ENCODE measurements at places on chromosomes 13 and 19. TPM values are rescaled to one million over a fixed set of nuclear protein-coding genes. Genes with fewer than 3 reads are reported as not detected.

GRCh38 chr19:4415352-4415751, 12.9 kb downstream of the CHAF1A start:
- DNase-seq = no peak
- H3K4me1 ChIP-seq = peaks cover 4% of the 10 kb centered on the region
- no peak overlapping the region for H3K4me3 ChIP-seq

DNA sequence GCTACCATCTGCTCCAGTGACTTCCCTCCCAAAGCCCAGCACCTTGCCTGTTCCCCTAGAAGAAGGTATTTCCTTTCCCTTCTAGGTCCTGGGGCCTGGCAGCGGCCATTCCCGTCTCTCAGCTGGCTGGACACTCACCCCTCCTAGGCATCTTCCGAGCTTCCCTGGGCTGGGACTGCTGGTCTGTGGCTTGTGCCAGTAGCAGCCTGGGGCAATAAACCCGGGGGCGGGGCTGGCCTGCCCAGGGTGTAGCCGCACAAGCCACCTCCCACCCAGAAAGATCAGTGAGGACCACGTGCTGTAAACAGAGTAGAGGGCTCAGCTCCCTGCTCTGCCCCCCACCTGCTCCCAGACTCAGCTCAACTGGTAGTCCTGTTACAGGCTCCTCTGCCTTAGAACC, 15.0 kb downstream of the LIPE start:
- H3K36me3 ChIP-seq = peaks cover 18% of the 10 kb centered on the region
- no peak overlapping the region for H3K27ac ChIP-seq
- no peak overlapping the region for H3K4me3 ChIP-seq
- H3K27me3 ChIP-seq = no peaks in the 10 kb centered on the region

- DNase-seq = no peak
- H3K36me3 ChIP-seq = no peaks in the 10 kb centered on the region
- H3K4me1 ChIP-seq = peaks cover 34% of the 10 kb centered on the region
- no peak overlapping the region for H3K4me3 ChIP-seq
These were observed 8.2 kb downstream of the CADM4 start for GRCh38 chr19:43631491-43631890.

GRCh38 chr13:27201661-27202060, 30.1 kb upstream of the USP12 start:
- H3K27me3 ChIP-seq = no peaks in the 10 kb centered on the region
- no peak overlapping the region for H3K4me3 ChIP-seq

SLC25A41 gene
- not detected for total RNA-seq

- no peak for DNase-seq
- H3K4me1 ChIP-seq = peaks cover 17% of the 10 kb centered on the region
- H3K4me3 ChIP-seq = no peak overlapping the region
- no peaks in the 10 kb centered on the region for H3K27me3 ChIP-seq
These were observed 34.9 kb downstream of the DNAJC15 start for GRCh38 chr13:43058318-43058674.

CERS4 gene
- 63.6 TPM for total RNA-seq

MBD3L3 gene
- total RNA-seq = not detected

DNA sequence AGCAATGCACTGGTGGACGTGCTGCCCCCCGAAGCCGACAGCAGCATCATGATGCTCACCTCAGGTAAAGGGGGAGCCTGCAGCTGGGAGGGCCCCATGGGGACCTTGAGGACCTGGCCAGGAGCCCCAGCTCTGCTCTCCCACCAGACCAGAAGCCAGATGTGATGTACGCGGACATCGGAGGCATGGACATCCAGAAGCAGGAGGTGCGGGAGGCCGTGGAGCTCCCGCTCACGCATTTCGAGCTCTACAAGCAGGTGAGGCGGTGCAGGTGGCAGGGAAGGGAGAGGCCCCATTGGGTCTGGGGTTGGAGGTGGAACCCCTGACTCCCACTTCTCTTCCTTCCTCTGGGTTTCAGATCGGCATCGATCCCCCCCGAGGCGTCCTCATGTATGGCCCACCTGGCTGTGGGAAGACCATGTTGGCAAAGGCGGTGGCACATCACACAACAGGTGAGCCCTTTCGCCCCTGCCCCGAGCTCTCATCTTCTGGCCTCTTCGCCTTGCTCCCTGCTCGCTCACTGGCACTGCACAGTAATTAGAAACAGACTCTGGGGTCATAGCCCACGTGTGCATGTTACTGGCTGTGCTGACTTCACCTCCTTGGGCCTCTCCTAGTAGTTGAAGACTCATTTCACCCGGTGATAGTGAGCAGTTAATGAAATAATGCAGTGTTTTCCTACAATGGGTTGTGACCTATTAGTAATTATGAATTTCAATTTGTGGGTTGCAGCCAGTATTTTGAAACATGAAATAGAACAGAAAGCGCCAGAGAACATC, 3.6 kb downstream of the PSMC4 start:
- H3K4me3 ChIP-seq = no peak overlapping the region
- DNase-seq = no peak
- no peak overlapping the region for H3K27ac ChIP-seq
- H3K36me3 ChIP-seq = peaks cover 2% of the 10 kb centered on the region
- H3K4me1 ChIP-seq = peaks cover 31% of the 10 kb centered on the region
- no peaks in the 10 kb centered on the region for H3K27me3 ChIP-seq

APOC4 gene
- total RNA-seq = not detected

DNA sequence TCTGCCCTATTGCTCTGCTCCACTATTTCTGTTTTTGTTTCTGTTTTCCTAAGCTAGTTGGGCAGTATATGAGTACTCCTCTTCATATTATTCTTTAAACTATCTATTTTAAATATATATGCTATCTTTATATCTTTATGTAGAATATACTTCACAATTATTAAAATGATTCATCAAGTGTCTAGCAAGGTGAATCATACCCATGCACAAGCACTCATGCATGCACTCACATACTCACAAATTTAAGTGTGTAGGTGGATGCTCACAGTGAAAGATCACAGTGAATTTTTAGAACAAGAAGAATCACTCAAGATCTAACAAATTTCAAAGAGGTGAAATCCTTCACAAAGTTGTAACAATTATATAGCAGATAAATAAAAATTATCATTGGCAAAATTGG, 435.6 kb upstream of the SLITRK5 start:
- H3K4me1 ChIP-seq = no peaks in the 10 kb centered on the region
- no peak for DNase-seq
- no peak overlapping the region for H3K4me3 ChIP-seq
- no peaks in the 10 kb centered on the region for H3K27me3 ChIP-seq

DNA sequence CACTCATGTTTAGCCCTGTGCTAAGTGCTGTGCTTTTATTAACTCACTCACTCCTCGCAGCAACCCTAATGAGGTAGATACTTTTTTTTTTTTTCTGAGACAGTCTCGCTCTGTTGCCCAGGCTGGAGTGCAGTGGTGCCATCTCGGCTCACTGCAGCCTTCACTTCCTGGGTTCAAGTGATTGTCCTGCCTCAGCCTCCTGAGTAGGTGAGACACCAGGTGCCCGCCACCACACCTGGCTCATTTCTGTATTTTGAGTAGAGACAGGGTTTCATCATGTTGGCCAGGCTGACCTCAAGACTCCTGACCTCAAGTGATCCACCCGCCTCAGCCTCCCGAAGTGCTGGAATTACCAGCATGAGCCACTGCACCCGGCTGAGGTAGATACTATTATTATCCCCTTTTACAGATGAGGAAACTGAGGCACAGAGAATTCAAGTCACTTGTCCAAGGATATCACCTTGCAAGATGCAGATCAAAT, 2.5 kb downstream of the ITPKC start:
- peak overlapping the region; percentile 94 for H3K27ac ChIP-seq
- H3K27me3 ChIP-seq = no peaks in the 10 kb centered on the region
- peak overlapping the region; percentile 73 for H3K4me3 ChIP-seq
- H3K36me3 ChIP-seq = no peaks in the 10 kb centered on the region
- H3K4me1 ChIP-seq = peaks cover 41% of the 10 kb centered on the region

GRCh38 chr13:32881777-32882145, 134.5 kb upstream of the KL start:
- H3K27me3 ChIP-seq = no peaks in the 10 kb centered on the region
- no peak for DNase-seq
- no peaks in the 10 kb centered on the region for H3K36me3 ChIP-seq
- H3K4me3 ChIP-seq = no peak overlapping the region
- no peak overlapping the region for H3K27ac ChIP-seq

GDF15 gene
- total RNA-seq = 8.7 TPM

GRIN2D gene
- 0.59 TPM for total RNA-seq

DNA sequence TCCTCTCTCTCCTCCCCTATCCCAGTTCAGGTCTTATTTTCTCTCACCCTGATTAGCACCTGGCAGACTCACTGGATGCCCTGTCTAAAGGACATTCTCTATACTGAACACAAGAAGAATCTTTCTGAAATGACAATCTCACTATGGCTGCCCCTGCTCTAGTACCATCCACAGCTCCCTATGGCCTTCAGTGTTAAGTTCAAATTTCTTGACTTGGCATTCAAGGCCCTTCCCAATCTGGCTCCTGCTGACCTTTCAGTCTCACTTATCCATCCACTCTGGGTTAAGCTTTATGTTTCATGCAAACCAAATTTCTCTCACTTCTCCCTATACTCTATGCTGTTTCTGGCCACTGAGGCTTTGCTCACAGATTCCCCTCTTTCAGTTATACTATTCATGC, 34.2 kb downstream of the MBD3L1 start:
- no peak overlapping the region for H3K27ac ChIP-seq
- no peaks in the 10 kb centered on the region for H3K36me3 ChIP-seq
- no peak for DNase-seq
- no peak overlapping the region for H3K4me3 ChIP-seq

DNA sequence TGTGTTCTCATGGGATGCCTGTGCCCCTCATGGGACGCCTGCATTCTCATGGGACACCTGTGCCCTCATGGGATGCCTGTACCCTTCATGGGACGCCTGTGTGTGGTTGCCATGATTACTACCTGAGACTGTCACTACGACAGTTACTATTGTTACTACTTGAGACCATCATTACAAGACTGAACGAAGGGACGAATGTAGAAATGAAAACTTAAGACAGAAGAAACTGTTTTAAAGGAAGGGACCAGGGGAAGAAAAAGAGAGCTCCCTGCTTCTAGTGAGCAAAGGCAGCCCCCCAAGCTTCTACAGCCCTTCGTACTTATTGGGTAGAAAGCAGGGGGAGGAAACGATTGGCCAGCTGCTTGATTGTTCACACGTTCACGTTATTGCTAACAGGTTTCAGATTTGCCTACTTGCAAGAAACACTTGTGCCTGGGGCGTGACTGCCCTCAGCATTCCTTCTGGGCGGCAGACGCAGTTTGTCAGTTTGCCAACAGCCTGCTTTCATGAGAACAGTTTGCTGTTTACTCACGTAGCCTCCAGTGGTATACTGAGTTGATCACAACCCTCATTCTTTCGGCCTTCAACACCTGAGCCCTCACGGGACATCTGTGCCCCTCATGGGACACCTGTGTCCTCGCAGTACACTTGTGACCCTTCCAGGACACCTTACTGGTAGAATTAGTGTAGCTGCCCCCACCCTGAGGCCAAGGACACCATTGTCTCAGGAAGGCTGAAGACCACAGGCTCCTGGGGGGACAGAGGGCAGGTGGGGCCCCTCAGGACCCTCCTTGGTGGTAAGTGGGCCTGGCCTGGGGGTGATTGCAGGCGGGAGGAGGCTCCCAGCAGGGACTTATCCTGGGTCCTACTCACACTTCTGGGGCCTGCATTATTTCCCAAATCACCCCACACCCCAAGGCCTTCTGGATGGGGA, 2.5 kb upstream of the S1PR4 start:
- no peak overlapping the region for H3K4me3 ChIP-seq
- H3K27me3 ChIP-seq = no peaks in the 10 kb centered on the region
- no peaks in the 10 kb centered on the region for H3K36me3 ChIP-seq
- peaks cover 9% of the 10 kb centered on the region for H3K4me1 ChIP-seq

DNA sequence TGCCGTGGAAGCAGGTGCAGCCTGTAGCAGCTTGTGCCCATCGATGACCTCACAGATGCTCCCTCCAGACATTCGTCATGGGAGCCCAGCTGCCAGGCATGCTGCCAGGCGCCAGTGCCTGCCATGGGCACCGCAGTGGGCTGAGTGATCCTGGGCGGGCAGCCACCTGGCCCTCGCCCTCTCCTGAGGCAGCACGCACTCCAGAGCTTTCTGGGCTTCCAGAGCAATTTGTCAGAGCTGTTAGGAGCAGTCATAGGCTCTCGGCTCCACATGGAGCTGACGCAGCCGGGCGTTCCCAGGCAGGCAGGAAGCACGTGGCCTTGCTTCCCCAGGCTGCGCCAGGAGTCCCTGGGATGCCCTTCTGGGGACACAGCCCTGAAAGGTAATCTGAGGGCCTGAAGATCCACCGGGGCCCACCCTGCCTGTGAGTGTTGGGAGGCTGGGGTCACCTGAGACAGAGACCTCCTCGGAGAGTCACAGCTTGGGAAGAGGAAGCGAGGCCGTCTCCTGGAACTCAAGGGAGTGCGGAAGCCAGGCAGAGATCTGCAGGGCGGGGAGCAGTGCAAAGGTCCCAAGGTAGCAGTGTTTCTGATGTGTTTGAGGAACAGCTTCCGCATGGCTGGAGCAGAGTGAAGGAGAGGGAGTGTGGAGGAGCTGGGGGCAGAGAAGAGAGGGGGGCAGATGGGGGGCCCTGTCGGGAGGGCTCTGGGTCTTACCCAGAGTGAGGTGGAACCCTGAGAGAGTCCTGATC, 50.6 kb downstream of the DPF1 start:
- no peaks in the 10 kb centered on the region for H3K4me1 ChIP-seq
- no peaks in the 10 kb centered on the region for H3K27me3 ChIP-seq
- DNase-seq = no peak
- no peaks in the 10 kb centered on the region for H3K36me3 ChIP-seq

DNA sequence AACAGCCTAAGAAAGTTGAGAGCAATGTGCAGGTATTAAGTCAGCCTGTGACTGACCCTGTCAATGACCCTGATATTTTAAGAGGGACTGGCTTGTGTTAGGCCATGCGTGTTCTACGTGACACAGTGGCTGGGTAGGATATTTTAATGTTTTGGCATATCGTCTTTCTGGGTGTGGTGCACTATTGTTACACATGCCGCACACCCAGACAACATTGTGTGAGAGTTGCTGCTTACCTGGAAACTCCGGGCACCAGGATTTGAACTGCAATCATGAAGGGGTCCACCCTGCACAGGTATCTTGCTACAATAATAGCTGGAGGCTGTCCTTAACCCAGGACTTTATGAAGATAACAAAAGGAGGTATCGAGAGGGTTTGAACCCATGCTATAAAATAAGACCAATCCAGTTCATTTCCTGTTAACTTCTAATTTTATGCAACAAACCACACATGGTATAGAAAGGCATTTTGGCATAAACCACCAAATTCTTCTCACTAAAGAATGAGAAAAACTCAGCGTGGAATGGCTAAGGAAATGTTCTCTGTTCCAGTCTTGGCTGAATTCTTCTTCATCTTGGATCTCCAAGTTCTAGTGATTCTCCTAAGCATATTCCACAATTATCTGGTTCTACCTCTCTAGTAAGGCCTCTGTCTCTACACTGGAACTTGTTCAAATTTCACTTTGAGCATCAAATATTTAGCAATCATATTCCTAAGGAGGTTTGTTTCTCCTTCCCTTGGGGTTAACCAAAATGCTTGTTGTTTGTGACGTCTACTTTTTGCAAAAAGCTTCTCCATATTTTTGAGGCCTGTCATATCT, 38.7 kb upstream of the POMP start:
- no peak for DNase-seq
- no peaks in the 10 kb centered on the region for H3K27me3 ChIP-seq
- H3K27ac ChIP-seq = no peak overlapping the region
- no peak overlapping the region for H3K4me3 ChIP-seq
- H3K4me1 ChIP-seq = no peaks in the 10 kb centered on the region
